ENCODE measurements at places on chromosomes 16 and 17.

GRCh38 chr17:79609673-79610645 is 892 bp downstream of the RBFOX3 start:
- DNase-seq = no peak

GRCh38 chr17:29615048-29615385 is 7.7 kb downstream of the CORO6 start:
- DNase-seq = peak; percentile 81

- no peak for DNase-seq
Observed at GRCh38 chr16:8673611-8674412, 605 bp upstream of the ABAT start.

DNA sequence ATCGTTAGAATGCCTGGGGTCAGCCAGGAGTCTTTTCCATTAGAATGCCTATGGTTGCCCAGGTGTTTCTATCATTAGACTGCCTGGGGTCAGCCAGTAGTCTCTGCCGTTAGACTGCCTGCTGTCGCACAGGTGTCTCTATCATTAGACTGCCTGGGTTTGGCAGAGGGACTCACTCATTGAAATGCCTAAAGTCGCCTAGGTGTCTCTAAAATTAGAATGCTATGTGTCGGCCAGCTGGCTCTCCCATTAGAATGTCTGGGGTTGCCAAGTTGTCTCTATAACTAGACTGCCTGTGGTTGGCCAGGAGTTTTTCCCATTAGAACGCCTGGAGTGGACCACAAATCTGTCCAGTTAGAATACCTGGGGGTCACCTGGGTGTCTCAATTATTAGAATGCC is 2266.5 kb downstream of the TP53TG3F start:
- no peak for DNase-seq

- no peak for DNase-seq
Observed at GRCh38 chr17:77420095-77420803, 279.5 kb downstream of the SEC14L1 start.

DNA sequence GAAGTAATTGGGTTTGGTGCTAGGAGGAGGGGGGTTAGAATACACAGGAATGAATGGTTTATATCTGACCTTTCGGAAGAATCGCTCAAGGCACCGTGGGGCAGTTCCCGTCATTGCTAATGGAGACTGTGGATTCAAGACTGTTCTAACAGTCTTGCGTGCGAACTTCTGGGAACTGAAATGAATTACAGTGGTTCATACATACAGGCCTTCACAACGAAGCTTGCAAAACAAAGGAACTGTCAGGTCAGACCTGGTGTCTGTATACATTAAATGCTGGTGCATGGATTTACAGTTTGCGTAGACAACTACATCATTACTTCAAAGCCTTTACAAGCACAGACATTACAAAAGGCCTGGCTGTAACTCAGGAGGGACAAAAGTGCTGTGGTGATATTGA is 983.9 kb downstream of the CDH11 start:
- no peak for DNase-seq

DNA sequence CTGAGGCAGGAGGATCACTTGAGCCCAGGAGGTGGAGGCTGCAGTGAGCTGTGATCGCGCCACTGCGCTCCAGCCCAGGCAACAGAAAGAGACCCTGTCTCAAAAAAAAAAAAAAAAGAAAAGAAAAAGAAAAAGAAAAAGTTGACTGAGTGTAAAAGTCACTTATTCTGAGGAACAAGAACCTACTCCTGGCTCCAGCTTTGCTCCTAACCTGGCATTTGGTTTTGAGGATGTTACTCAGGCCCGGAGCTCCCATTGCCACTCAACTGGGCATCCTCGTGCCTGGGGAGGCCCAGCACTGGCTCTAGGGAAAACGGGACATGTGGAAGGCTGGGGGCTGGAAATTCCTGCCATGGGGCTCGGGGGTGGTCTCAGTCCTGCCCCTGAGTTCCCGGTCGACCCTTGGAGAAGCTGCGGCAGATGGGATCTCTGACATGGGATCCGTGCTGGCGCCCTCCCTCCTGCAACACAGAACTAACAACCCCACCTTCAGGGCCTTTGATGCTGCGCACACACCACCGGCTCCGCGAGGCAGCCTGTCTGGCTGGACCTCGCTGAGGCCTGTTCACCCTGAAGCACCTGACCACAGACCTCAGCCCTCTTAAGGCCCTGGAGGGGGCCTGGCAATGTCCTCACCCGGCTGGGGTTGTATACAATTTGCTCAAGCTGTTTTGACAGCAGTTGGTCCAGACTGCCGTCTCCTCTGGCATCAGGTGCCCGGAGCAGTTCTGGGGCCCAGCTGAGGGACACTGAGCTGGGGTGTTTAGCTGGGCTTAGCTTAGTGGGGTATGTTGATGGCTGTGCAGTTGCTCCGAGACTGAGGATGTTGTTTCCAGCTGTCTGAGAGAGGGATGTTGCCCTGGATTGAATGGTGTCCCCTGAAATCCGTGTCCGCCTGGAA is 12.3 kb downstream of the CD7 start:
- DNase-seq = no peak

GRCh38 chr16:89042711-89043551 is 50.7 kb upstream of the ACSF3 start:
- DNase-seq = no peak

- DNase-seq = no peak
Observed at GRCh38 chr16:48622456-48623303, 12.7 kb upstream of the N4BP1 start.

DNA sequence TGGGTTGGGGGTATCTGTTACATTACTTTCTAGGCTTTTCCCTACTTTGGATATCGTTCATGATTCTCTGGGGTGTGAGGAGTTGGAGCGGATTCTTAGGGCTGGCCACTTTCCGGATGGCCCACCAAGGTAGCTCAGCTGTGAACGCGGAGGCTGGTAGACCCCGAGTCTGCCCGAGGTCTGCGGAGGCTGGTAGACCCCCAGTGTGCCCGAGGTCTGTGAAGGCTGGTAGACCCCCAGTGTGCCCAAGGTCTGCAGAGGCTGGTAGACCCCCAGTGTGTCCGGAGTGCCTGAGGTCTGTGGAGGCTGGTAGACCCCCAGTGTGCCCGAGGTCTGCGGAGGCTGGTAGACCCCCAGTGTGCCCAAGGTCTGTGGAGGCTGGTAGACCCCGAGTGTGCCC is 99.2 kb upstream of the ZNF469 start:
- DNase-seq = no peak

DNA sequence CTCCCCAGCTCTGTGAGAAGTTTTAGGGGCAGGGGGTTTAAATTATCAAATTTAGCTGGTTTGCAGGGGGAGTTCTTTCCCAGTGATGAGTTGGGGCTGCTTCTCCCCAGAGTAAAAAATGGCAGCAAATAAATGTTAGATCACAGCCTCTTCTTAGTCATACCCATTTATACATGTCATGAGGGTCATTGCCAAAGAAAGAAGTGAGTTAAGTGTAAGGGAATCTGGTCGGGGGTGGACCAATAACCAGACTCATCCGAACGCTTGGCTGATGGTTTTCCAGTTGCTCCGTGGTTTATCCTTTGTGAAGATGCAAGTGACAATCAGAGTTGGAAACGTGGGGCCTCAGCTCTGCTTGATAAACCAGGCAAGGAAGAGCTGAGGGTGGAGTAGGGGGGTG is 87.1 kb downstream of the PLXDC1 start:
- DNase-seq = no peak

DNA sequence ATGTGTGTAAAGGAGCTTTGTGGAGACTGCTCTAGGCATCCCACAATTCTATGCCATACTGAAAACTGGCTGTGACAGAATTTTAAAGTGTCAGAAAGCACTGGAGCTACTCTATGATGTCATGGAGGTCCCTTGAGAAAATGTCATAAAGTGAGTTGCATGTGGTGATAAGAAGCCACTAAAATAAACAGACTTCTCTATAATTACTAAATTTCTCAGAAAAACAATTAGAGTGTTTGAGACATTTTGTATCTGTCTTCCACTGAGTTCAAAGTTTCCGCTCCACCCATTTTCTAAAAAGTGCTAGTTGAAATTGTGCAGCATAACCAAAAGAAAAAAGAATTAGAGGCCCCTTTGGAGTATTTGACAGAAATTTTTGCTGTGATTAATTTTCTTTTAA is 603.9 kb downstream of the KCNJ2 start:
- DNase-seq = no peak
